Activated naive CD8-positive, alpha-beta T cell treated with anti-CD3 and anti-CD28 coated beads for 36 hours (primary cell): ENCODE measurements at places on chromosomes 12 and 14. TPM values are rescaled to one million over a fixed set of nuclear protein-coding genes. Genes with fewer than 3 reads are reported as not detected.

NCOR2 gene
- total RNA-seq: 112 TPM

RASAL1 gene
- 1.3 TPM for total RNA-seq

ATL1 gene
- total RNA-seq: 0.60 TPM

EGLN3 gene
- total RNA-seq: 1.7 TPM

KIF26A gene
- total RNA-seq: 0.94 TPM

GRCh38 chr12:9760699-9761418, at the start of gene CD69:
Gene CD69, minus strand, starts transcription at chr12:9760901. Its CDS starts 81 bp downstream, at chr12:9760820.
- DNase-seq: peak; percentile 82
